Activated CD4-positive, alpha-beta T cell treated with anti-CD3 and anti-CD28 coated beads, Interleukin-2, amount 50 U/mL, for 4 hours (primary cell): ENCODE measurements at places on chromosomes 7 and 10.

DNA sequence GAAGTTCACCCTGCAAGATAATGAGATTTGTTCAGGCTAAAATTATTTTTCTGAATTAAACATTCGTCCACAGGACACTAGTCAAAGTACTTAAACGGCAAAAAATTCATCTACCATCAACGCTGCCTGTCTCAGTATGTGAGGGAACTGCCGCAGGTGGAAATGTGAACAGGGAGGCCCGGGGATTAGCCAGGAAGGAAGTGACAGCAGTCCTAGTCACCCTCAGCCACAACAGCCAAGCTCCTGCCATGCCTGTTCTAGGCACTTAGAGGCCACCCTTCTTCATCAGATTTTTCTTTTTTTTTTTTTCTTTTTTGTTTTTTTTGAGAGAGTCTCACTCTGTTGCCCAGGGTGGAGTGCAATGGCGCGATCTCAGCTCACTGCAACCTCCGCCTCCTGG lies 9.4 kb downstream of the NUDT5 start:
- DNase-seq, result peak; percentile 6

DNA sequence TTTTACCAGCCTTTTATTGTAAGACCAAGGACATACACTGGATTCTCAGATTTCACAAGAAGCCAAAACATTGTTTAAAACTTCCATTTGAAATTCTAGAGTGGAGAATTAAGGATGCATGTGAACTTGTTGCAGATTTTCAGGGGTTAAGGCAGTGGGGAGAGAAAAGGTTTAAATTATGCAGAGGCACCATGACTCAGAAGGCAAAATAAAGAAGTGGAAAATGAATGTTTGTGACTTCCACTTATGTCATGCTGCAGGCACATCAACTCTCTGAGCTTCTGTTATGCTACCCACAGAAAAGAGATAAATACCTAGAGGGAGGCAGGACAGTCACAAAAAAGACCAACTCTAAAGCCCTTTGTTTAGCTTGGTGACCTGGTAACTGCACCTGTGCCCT lies 84.4 kb upstream of the BET1 start:
- no peak for DNase-seq

DNA sequence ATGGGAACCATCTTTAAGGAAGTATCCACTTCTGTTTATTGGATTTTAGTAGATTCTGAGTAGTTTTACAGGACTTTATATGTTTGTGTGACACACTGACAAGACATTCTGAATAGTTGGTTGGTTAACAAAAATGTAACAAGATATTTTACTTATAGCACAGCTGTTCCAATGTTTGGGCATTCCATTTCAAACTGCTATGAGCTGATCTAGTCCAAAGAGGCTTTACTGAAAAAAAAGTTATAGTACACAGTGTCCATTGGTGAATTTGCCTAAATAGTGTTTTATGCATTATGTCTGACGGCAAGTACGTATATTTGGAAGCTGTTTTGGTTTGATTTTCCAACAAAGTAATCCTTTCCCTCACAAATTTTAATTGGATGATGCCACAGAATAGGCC lies 99.1 kb downstream of the SAMD9 start:
- DNase-seq, result no peak

DNA sequence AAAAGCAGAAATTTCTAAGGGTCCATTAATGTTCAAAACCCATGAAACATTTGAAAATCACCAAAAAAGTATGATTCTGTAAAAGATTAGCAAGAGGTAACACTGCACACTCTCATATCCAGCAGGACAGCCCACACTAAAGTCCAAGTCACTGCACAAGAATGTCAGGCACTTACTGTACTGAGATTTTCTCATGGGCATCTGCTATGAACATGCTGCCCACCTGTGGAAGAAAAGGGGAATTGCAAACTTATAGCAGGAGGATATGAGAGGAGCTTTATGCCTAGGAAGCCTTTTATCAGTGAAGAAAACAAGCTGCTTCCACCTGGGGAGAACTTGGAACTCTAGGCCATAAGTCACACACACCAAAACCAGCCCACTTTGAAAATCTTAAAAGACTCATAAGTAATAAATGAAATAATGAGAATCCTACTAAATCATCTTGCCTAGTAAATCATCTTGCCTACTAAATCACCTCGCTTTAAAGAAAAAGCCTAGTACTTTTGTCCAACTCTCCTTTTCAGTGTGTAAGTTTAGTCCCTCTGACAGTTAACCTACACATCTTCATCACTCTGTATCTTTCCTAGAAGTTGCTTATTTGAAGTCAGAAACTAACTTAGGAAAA lies 46.1 kb downstream of the ARMH3 start:
- peak; percentile 22 for DNase-seq

DNA sequence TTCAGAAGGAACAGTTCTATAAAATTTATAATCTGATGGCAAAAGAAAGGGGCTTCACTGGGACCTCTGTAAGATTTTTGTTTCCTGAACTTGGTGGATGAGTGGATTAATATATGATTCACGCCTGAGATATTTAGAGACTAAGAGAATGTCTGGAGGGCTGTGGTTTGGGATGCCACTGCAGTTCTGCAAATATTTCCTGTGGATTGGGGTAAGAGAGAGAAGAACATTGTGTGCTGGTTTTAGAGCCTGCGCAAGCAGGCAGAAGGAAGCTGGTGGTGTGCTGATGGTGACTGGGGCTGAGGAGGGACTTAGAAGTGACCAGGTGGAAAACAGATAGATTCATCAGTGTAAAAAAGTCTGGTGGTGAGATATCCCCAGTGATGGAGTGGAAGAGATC lies 87.0 kb downstream of the SUGCT start:
- DNase-seq, result no peak

- no peak for DNase-seq
These were observed 49.8 kb downstream of the KLF6 start for GRCh38 chr10:3735175-3735574.

DNA sequence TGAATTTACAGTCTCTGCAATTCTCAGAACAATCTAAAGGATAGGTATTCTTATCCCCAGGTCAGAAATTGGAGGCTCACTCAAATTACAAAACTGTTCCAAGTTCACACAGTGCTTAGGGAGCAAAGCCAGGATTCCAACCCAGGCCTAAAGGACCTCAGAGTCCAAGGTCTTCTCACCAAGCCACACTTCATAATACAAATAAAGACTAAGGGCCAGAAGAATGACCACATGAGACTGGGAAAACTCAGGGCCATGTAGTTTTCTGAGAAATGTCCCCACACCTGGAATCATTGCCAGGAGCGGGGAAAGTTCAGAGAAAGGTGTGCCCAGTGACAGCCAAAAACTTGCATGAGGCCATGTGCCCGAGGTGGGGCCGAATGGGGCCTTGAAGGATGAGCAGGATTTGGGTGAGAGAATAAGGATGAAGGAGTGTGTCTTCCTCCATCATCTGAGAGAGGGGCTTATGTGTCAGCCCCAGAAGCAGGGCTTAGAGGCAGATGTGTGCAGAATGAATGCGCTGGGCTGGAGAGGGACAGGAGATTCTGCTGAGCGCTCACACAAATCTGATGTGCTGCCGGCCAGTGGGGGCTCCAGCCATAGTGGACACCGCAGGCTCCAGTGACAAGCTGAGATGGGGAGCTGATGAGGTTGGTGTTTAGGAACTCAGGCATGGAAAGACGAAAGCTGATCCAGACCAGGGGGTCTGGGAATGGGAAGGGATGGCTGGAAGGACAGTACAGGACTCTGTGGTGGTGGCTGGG lies 35.9 kb downstream of the BLNK start:
- DNase-seq, result no peak

- DNase-seq, result no peak
These were observed 26.3 kb upstream of the SH3PXD2A start for GRCh38 chr10:103881416-103882284.

DNA sequence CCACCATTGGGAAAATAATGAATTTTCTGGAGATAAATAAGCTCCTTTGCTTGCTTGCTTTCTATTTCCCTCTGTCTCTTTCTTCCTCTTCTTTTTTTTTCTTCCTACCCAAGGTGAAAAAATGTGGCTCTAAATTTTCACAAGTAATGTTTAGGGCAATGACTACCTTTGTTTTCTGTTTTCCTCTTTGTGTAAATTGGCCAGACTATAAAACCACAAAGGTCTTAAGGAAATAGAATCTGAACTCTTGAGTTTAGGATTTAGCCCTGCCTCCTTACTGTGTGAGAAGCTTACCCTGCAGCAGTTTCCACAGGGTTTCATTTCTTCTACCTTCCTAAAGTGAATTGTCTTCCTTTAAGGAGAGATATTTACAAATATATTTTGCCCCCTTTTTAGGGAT lies 330.4 kb downstream of the ARL4A start:
- DNase-seq, result no peak

- no peak for DNase-seq
These were observed 7.4 kb downstream of the ELFN1 start for GRCh38 chr7:1677206-1678080.

DNA sequence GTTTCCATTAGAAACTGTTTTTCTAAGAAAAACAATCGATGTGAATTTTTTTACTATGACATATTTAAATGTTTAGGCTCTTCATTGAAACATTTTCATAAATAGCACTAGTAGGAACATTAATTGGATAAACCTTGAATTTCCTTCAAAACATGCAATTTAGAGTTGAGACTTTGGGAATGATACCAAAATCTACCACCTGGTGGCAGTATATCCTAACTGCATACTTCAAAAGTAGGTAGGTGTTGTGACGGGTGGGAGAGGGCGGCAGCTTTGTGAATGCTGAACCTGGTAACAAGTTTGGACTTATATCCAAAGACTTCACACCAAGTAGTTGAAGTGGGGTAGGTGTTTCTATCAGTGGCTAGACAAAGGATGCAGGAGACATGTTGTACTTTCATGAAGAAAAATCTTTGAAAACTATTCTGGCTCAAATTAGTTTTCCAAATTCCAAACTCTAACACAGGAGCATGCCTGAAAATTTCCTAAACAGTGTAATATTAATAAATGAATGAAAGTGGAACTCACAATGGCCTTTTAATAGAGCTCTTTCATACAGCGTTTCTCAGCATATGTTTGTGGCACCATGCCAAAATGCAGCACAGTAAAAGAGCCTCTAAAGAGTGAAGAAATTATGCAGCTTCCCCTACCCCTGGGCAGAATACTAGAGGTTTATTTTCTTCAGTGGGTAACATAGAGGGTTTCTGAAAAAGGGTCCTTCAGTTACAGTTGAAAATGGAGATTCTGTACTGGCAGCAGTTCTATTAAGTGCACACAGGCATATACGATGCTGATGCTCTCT lies 201.0 kb upstream of the TPK1 start:
- DNase-seq, result peak; percentile 27
